ENCODE measurements at places on chromosomes 1 and 21. TPM values are rescaled to one million over a fixed set of nuclear protein-coding genes. Genes with fewer than 3 reads are reported as not detected.
A peak's percentile ranks its signal among the peaks of the same experiment; 100 is the strongest.

- DNase-seq: no peak
Observed at GRCh38 chr21:45074818-45075595, 627 bp downstream of the ADARB1 start.

- no peak for DNase-seq
Observed at GRCh38 chr1:221760911-221761310, 19.0 kb upstream of the DUSP10 start.

- DNase-seq: peak; percentile 88
Observed at GRCh38 chr1:23555986-23556634, 3.2 kb downstream of the ID3 start.

GRCh38 chr1:12625276-12625675 lies 7.3 kb upstream of the DHRS3 start:
- no peak for DNase-seq

- peak; percentile 86 for DNase-seq
Observed at GRCh38 chr1:93676427-93676826, 5.2 kb downstream of the BCAR3 start.

- no peak for DNase-seq
Observed at GRCh38 chr1:40564506-40564905, 33.1 kb downstream of the ZNF684 start.

GRCh38 chr1:240029418-240029817 lies 62.3 kb upstream of the FMN2 start:
- peak; percentile 31 for DNase-seq

The GPA33 gene
- total RNA-seq: not detected

GRCh38 chr1:119784191-119784781 lies 15.6 kb upstream of the HMGCS2 start:
- DNase-seq: no peak

DNA sequence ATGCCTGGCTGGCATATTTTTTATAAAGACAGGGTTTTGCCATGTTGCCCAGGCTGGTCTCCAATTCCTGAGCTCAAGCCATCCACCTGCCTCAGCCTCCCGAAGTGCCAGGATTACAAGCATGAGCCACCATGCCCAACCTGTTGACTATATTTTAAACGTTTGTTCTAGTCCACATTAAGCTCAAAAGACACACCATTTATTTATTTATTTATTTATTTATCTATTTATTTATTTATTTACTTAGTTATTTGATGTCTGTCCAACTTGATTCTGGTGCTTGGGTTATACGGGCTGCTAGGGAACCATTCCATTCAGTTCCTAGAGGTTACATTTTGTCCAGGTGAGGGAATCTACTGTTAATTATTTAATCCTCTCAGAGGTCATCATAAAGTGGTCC lies 98.1 kb upstream of the ADGRL4 start:
- DNase-seq: no peak

DNA sequence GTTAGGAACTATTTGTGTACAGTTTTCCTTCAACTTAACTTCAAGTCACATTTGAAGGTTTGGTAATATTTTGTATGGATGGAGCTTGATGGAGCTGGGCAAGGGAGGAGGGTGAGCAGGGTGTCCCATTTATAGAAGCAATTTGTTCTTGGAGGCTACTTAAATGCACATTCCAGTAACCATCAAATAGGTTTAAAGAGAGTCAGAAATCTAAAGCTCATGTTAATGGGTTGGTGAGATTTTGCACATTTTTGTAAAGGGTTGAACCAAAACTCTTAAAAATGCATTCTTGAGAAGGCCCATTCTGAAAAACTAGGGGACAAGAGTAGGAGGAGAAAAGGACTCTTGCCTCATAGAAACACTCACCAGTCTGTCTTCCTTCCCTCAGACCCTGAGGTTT lies 10.1 kb downstream of the FNDC5 start:
- DNase-seq: no peak

- no peak for DNase-seq
Observed at GRCh38 chr1:53662951-53663350, 76.0 kb downstream of the GLIS1 start.
